ENCODE measurements at places on chromosomes 4 and X.

GRCh38 chr4:59969909-59970308, 1230.2 kb upstream of the ADGRL3 start:
- DNase-seq = no peak

- no peak for DNase-seq
Observed at GRCh38 chrX:1599791-1600405, 8.5 kb downstream of the AKAP17A start.

DNA sequence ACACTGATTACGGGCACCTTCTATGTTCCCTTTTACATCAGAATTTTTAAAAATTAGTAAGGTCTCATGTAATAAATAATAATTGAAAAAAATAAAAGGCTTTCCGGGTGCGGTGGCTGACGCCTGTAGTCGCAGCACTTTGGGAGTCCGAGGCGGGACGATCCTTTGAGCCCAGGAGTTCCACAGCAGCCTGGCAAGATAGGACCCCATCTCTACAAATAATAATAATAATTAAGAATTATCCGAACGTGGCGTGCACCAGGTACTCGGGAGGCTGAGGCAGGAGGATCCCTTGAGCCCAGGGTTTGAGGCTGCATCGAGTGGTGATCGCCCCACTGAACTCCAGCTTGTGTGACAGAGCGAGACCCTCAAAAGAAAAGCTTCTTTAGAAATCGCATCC, 771 bp upstream of the LAMTOR3 start:
- no peak for DNase-seq

GRCh38 chr4:82561786-82562563, at the start of gene TMEM150C:
Gene TMEM150C (minus strand): TSS chr4:82561988. CDS start chr4:82504657, 57,331 bp downstream.
- DNase-seq = peak; percentile 2

- peak; percentile 34 for DNase-seq
Observed at GRCh38 chrX:24014388-24015018, 12.5 kb downstream of the KLHL15 start.

- no peak for DNase-seq
Observed at GRCh38 chr4:83208371-83209365, 75.9 kb downstream of the COQ2 start.

- no peak for DNase-seq
Observed at GRCh38 chrX:71017396-71017939, 50.7 kb downstream of the SNX12 start.

- no peak for DNase-seq
Observed at GRCh38 chrX:45077748-45078424, 122.8 kb downstream of the DIPK2B start.

DNA sequence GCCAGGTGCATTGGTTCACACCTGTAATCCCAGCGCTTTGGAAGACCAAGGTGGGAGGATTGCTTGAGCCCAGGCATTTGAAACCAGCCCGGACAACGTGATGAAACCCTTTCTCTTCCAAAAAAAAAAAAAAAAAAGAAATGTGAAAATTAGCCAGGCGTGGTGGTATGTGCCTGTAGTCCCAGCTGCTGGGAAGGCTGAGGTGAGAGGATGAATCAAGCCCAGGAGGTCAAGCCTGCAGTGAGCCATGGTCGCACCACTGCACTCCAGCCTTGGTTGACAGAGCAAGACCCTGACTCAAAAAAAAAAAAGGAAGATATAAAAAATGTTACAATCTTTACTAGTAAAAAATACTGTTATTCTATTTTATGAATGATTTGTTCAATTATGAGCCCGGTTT, 5.9 kb downstream of the FAM199X start:
- DNase-seq = no peak

DNA sequence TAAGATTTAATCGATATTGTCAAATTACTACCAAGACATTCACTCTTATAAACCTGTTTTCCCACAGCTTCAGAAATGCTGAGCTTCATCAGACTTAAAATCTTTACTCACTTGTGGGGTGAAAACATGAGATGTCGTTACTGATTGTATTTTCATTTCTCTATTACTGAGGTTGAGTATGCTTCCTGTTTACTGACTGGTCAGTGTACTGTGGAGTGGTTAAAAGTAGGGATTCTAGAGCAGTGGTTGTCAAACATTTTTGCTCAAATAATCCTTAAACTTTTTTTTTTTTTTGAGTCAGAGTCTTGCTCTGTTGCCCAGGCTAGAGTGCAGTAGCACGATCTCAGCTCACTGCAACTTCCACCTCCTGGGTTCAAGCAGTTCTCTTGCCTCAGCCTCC, 50.3 kb downstream of the NSUN7 start:
- no peak for DNase-seq

DNA sequence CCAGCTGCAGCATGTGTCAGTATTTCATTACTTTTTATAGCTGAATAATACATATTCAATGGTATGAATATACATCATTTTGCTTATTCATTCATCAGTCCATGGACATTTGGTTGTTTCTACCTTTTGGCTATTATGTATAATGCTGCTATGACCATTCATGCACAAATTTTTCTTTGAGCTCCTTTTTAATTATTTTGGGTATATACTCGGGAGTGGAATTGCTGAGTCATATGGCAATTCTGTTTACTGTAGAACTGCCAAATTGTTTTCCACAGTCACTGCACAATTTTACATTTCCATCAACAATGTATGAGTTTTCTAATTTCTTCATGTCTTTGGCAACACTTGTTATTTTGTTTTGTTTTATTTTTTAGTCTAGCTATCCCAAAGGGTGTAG, 405.9 kb upstream of the PITX2 start:
- DNase-seq = no peak

DNA sequence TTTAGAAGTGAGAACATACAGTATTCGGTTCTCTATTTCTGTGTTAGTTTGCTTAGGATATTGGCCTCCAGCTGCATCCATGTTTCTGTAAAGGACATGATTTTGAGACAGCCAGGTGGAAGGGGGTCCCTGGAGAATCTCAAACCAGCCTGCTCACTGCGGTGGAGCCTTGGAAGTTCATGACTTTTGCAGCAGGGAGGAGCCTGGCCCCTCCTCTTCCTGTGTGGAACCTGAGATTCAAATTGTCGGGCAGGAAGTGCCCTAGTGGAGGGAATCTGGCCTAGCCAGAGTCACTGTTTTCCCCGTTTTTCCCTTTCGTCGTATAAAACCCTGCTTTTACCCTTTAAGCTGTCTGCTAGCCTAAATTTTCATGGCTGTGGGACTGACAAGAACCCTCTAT, 762.6 kb downstream of the PCDH18 start:
- no peak for DNase-seq

DNA sequence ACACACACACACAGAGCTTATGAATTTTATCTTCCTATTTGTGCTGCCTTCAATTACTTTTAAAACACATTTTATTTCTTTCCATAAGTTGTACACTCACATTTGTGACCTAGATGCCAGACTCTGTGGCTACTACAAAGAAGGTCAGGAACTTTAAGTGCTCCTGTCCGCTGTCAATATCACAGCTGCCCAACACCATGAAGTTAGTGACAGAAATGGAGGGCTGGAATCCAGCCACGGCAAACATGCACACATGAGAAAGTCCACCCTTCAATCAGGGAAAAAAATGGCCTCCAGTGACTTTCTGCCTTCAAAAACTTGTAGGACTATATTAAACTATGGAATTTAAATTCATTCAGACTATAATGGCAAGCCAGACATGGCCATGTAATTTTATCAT, 334.4 kb upstream of the FSTL5 start:
- DNase-seq = no peak

GRCh38 chr4:41000356-41000755, 214.0 kb downstream of the APBB2 start:
- no peak for DNase-seq

GRCh38 chr4:147582386-147583060, 34.7 kb upstream of the TMEM184C start:
- DNase-seq = no peak

GRCh38 chr4:55382488-55383003, 13.2 kb upstream of the TMEM165 start:
- no peak for DNase-seq

DNA sequence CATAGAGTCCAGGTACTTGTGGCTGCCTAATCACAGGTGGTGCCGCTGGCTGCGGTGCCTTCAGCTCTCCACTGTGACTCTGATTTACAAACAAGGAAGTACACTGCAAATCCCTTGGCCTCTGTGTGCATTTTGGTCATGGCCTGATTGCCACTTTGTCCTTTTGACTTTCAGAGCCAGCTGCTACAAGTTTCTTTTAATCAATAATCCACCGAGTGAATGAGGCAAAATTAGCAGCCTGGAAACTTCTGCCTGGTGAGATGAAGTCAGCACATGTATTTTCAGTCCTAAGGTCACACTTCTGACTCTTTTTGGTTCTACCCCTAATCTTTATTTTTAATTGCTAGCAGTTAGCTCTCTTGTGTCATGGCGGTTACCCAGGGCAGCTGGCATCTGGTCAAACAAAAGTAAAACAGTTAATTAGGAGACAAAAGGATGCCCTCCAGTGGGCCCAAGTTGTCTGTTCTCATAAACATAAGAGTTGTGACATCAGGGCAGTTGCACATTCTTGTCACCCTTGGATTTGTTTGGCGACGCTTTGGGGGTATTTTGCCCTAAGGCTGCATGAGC, 62.3 kb upstream of the LNX1 start:
- DNase-seq = no peak

DNA sequence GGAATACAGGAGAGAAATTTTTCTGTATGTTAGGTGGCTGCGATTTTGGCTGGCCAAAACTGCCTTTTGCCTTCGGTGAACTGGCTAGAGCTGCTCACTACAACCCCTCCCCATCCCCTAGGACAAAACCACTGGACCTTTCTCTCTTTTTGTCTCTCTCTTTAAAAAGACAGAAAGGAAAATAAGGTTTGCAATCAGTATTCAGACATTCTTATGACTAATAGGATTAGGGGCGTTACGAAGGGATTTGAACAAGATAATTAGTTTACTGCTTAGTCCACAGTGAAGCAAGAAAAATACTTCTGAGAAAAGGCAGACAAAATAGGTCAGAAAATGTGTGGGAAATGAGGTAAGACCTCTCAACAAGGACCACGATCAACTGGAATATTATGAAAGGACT, 180.4 kb downstream of the SLIT2 start:
- DNase-seq = no peak

- DNase-seq = no peak
Observed at GRCh38 chrX:31715675-31716074, 643.8 kb upstream of the FTHL17 start.

DNA sequence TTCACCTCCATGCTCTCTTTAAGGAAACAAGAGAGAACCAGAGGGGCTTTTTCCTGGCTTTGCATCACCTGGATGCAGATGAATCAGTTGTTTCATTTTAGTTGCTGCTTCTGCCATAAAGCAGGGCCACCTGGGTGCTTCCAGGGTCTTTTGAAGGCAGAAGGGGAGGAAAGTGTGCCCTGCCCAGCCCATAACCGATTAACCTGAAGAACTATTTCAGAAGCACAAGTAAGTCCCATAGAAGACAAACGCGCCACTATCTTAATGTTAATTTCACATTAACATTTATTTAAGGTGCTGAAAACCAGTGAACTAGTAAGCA, 32.1 kb downstream of the IRF2 start:
- no peak for DNase-seq

- DNase-seq = no peak
Observed at GRCh38 chr4:139907001-139907809, 241.6 kb downstream of the MGST2 start.

DNA sequence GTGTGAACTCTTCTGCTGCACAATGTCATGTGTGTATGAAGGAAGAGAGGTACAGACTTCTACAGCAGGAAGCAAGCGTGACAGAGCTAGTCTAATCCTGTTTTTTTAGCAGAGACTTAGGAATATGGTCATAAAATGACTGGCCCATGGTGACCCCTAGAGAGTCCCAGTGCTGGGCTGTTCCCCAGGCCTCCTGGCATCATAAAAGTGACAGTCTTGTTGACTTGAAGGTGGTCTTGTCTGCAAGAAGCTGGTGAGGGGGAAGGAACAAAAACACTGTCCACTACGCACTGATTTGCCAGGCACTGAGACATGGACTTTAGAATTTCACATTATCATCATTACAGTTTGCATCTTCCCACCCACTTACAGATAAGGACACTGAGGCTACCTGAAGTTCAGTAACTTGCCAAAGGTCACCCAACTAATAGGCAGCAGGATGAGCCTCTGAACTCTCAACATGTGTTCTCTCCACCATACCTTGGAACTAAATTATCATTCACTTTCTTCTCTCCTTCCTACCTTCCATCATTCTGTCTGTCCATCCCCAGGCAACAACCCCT, 63.0 kb downstream of the HADH start:
- no peak for DNase-seq
